Testis (tissue), 5 donors: ENCODE measurements at places on chromosomes 5 and 9. TPM values are rescaled to one million over a fixed set of nuclear protein-coding genes. Genes with fewer than 3 reads are reported as not detected.

DNA sequence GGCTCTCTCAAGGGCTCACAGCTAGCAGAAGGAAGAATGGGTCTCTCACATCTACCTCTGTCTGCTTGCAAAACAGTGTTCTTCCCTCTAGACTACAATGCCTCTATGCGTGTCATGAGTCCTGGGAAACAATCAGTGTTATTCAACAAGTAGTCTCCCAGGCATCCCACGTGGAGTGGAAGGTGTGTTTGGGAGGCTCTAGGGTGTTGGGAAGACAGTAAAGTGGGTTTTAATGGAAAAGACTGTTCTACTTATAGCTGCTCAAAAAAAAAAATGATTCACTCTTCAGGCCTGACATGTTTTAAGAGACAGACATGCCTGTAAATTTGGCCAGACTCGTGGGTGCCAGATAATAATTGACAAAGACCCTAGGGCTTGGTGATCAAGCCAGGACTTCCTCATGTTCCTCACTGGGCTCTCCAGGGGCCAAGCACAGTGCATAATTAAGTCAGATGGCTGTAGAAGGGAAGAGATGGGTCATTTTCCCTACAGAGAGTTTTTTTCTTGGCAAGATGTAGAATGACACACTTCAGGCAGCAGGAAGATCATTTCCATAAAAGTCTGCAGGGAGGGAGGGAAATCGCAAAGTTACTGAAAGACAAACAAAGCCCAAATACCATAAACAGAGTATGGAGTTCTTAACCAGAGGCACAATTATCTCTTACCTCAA lies 246.4 kb downstream of the ACTL7B start:
- no peaks in the 10 kb centered on the region for H3K4me1 ChIP-seq
- no peak for DNase-seq
- no peak overlapping the region for H3K27ac ChIP-seq
- no peaks in the 10 kb centered on the region for H3K27me3 ChIP-seq

DNA sequence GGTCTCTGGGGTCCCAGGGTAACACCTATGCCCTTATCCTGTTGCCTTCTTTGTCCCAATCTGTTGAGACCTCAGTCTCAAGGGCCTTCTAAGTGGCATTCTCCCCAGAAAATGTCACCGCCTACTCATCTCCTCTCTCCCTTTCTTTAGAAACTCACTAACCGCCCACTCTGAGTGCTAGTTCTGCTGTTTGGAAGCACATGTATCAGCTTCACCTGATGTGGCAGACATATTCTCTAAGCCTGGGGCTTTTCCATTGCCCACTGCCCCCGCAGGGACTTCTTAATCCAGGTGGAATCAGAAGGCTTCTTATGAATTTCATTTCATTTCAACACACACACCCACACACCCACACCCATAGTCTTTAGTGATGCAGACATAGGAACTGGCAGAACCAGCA lies 165.1 kb downstream of the ASTN2 start:
- no peaks in the 10 kb centered on the region for H3K4me1 ChIP-seq
- no peaks in the 10 kb centered on the region for H3K27me3 ChIP-seq
- H3K36me3 ChIP-seq, result no peaks in the 10 kb centered on the region
- no peak overlapping the region for H3K4me3 ChIP-seq

DNA sequence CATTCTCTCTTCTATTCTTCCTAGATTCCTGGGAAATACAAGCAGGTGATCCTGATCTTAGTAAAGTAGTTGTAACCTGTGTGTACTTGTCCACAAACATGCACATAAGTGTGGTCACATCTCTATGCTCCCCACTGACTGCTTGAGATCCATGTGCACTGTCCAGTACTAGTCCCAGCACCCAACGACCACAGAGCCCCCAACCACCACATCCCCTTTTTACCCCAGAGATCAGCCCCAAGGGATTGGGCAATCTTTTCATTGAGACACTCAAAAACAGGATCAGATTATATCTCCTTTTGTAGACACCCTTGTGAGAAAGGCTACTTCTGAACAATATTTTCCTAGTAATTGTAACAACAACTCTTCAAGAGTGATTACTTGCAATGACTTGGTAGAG lies 240.6 kb downstream of the ACTL7B start:
- no peak for DNase-seq
- H3K4me3 ChIP-seq, result no peak overlapping the region
- H3K4me1 ChIP-seq, result no peaks in the 10 kb centered on the region
- no peaks in the 10 kb centered on the region for H3K36me3 ChIP-seq
- no peaks in the 10 kb centered on the region for H3K27me3 ChIP-seq
- no peak overlapping the region for H3K27ac ChIP-seq

- no peaks in the 10 kb centered on the region for H3K4me1 ChIP-seq
- DNase-seq, result no peak
- H3K27me3 ChIP-seq, result no peaks in the 10 kb centered on the region
- H3K27ac ChIP-seq, result no peak overlapping the region
- H3K36me3 ChIP-seq, result no peaks in the 10 kb centered on the region
Measured at GRCh38 chr5:107149243-107150005, 521.3 kb downstream of the EFNA5 start.

DNA sequence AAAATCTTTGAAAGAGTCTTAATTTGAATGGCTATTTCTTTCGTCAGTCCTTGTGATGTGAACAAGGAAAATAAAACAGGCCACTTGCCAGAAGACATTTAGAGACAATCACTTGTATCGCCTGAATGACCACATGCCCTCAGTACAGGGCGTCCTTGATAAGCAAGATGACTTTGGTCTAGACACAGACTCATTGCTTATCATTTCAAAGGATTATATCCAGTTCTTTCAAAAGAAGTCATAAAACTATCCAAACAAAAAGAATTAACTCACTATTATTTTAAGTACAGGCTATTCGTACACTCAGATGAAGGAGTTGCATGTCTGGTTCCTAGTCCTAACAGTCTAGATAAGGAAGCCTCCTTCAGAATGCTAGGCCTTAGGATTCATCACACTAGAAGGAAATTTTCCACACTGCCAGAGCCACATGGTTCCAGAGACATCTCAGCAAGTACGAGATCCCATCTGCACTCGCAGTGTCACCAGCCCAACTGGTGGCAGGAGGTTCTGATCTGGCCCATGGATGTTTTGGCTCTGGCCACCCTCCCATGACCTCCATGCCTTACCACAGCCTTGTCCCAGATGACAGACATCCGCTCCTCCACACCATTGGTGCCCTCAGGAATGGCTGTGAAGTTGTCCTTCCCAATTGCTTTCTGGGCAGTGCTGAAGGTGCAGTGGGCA lies 109.6 kb downstream of the DPYSL3 start:
- H3K4me3 ChIP-seq, result no peak overlapping the region
- H3K36me3 ChIP-seq, result no peaks in the 10 kb centered on the region
- peak overlapping the region; percentile 42 for H3K27ac ChIP-seq
- H3K27me3 ChIP-seq, result no peaks in the 10 kb centered on the region

SPAG8 gene
- 18.9 TPM for total RNA-seq

DNA sequence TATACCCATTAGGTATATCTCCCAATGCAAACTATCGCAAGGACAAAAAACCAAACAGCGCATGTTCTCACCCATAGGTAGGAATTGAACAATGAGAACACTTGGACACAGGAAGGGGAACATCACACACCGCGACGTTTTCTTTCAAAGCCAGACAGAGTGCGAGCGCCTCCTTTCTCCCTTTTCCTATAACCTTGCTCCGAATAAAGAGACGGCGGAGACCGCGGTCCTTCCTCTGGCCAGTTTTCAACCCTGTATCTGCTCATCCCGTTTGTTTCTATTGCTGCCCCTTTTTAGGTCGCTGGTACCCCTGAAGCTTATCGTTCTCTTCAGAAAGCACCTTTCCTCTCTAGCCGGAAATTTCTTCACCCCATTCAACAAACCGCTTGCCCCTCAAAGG lies 1.3 kb downstream of the LVRN start:
- no peaks in the 10 kb centered on the region for H3K36me3 ChIP-seq
- H3K4me1 ChIP-seq, result peaks cover 10% of the 10 kb centered on the region

DNA sequence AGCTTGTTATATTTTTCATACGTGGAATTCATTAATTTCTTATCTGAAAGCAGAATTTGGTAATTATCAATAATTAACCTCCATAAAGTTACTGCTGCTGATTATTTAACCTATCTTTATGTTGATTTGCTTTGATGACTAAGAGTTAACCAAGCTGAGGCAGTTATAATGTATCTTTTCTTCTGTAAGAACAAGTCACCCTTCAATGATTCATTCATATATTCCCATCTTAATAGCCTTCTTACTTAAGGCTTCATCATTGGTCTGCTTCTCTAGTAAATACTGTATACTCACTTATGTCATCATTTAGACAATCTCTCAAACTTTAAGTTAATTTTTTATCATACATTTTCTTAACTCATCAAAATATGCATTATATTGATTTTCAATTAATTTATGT lies 592.2 kb downstream of the ANXA1 start:
- no peak overlapping the region for H3K4me3 ChIP-seq
- no peak for DNase-seq
- H3K27ac ChIP-seq, result no peak overlapping the region
- H3K4me1 ChIP-seq, result no peaks in the 10 kb centered on the region

DMXL1 gene
- total RNA-seq, result 93.3 TPM

FBP2 gene
- 2.5 TPM for total RNA-seq

PARP8 gene
- 14.4 TPM for total RNA-seq

DNA sequence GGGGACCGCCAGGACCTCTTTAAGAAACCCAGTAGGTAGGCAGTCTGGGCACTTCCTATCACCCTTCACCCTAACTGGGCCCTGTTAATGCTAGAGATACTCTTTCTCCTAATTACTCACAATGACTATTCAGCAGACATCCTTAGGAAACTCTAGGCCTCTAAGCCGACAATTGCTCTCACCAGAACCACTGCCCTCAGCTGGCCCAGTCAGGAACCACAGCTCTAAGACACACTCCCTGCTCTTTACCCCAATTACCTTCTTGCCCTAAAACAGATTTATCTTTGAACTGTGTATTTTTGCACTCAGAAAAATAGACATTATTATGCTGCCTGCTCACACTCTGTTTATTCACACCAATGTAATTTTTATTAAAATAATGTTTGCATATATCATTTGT lies 432.6 kb upstream of the SLC30A5 start:
- H3K27me3 ChIP-seq, result no peaks in the 10 kb centered on the region
- no peak overlapping the region for H3K4me3 ChIP-seq
- DNase-seq, result peak; percentile 49
- no peaks in the 10 kb centered on the region for H3K36me3 ChIP-seq
- H3K4me1 ChIP-seq, result no peaks in the 10 kb centered on the region

- H3K4me1 ChIP-seq, result peaks cover 4% of the 10 kb centered on the region
- H3K4me3 ChIP-seq, result no peak overlapping the region
- DNase-seq, result no peak
- H3K36me3 ChIP-seq, result no peaks in the 10 kb centered on the region
Measured at GRCh38 chr5:131532031-131532640, 102.9 kb downstream of the RAPGEF6 start.
